ENCODE measurements at places on chromosomes 3 and 15.

DNA sequence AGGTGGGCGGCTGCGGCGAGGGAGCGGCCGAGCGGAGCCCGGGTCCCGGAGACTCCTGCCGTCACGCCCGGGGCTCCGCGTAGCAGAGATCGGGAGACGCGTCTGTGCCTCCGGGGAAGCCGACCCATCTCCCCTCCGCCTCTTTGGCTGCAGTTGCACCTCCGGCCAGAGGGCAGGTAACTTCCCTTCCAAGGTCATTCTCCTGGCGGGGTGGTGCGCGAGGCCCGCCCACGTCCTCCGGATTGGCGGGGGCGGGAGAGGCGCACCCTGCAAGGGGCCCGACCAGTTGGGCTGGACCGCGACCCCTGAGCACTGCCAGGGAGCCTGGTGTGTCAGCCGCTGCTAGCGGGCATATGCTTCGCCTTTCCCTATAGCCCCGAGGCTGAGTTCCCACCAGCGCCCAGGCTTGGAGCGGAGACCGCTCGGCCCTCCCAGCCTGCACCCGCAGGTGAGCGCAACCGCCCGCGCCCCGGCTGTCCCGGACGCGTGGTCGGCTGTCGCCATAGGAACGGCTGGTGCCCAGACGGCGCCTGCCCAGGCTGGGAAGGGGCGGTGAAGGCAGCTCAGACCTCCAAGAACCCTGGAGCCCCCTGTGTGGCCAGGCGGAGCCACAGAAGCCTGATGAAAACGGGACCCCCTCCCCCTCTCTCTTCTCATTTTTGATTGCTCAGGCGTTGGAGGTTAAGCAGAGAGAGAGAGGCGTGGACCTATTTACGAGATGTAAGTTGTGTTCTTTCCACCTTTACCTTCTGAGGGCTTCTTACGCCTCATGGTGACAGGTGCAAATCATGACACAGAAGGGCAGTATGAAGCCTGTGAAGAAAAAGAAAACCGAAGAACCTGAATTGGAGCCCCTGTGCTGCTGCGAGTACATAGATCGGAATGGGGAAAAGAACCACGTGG lies 453 bp downstream of the ZDHHC23 start:
- DNase-seq = no peak

GRCh38 chr15:45064386-45064785 lies 41.4 kb downstream of the SORD start:
- no peak for DNase-seq

GRCh38 chr3:184300378-184300720 lies 1.3 kb downstream of the PSMD2 start:
- DNase-seq = no peak

DNA sequence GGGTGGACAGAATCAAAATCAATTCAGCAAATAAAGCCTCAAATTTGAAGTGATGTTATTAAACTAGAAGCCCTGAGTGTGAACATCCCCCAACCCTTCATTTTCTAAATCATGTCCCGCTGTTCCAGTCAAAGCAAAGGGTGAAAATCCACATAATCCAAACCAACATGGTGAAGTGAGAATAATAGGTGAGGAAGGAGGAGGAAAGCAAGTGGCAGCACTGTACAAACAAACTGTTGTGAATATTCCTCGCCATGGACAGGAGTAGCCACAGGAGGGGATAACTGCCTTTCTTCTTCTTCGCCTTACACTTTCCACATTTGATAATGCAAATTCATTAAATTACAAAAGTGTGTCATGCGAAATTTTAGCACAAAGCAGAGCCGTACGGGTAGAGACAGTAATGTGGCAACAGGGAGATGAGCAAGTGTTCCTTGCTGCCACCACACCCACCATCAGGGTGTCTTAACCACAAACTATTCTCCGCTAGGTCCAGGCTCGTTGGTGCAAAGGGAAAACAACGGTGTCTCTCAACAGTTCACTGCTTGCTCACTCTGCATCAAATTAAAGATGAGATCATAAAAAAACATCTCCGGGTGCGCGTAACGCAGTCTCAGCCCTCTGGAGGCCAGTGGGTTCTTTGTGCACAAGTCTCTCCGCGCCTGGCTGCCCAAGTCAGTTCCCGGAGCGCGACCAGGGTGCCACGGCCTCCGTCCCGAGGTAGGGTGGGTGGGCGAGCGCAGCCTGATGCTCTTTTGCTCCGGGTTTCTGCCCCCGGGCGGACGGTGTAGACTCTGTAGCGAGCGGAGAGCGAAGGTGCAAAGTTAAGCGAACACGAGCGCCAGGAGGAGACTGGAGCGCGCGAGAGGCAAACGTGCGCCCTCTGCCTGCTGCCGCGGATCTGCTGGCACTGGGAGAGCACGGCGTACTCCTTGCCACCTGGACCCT lies 6.7 kb downstream of the EPHA3 start:
- peak; percentile 40 for DNase-seq

DNA sequence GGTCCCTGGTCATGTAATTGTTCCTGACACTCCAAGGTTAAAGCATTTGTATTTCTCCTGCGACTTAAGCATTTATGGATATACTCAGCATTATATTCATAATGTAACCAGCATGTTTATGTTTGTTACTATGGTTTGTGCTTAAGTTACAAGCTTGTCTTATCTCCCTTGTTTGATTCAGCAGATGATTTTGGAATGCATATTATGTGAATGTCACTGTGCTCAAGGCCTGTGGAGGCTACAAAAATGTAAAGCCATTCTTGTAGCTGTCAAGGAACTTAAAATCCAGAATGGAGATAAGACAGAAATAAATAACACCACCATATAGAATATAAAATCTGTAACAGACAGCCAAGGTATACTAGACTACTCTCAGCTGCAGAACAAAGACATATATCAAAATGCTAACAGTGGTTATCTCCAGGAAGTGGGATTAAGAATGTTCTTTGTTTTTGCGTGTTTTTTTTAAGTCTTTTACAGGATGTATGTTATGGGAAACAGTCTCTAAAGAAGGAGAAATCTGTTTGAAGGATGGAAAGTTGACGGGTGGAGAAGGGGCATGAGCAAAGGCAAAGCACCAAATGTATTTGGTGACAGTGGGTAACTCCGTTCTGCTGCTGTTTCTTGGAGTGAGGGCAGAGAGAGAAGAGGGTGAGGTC lies 61.4 kb downstream of the IGF2BP2 start:
- DNase-seq = no peak

DNA sequence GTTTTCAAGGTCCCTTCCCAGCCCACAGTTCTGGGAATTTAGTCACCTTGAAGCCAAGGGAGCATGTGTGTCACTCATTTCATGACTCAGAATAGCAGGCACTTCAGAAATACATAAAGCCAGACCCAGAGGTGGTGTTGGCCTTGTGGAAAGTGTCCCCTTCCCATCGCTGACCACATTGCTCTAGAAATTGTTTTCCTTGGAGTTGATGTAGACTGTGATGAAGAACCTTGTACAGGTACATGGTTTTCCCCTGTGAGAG lies 158.8 kb downstream of the SLCO3A1 start:
- DNase-seq = no peak

DNA sequence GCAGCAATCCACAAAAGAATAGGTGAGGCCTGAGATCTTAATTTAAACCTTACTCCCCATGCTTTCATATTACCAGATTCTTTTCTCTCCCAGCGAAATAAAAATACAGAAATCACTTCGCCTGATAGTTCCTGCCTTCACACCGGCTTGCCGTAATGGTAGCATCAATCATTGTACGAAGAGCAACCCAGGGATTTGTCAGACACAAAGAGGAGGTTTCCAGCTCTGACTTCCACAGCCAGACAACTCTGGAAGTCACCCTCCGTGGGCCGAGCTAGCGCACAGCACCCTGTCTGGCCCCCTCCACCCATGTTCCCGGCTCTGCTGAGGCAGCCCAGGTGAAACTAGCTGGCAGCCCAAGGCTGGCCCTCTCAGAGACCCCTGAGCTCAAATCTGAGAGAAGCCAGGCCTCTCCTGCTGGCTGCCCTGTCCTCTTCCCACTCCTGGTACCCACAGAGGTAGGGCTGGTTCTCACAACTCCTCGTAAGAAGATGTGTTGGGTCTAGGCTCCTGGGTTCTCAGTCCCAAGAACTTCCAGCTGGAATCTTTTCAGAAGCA lies 156.9 kb upstream of the BNIP2 start:
- DNase-seq = no peak

DNA sequence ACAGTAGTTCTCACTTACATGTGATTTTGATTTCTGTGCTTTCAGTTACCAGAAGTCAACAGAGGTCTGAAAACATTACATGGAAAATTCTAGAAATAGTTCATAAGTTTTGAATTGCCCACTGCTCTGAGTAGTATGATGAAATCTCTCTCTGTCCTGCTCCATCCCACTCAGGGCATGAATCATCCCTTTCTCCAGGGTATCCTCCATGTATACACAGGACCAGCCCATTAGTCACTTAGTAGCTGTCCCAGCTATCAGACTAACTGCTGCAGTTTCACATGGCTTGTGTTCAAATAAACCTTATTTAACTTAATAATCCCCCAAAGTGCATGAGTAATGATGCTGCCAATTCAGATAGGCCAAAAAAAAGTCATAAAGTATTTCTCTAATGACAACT lies 38.6 kb downstream of the EPHA3 start:
- no peak for DNase-seq
